ENCODE measurements at places on chromosomes 4 and X.

GRCh38 chrX:15679246-15679645 lies 14.6 kb upstream of the CLTRN start:
- DNase-seq, result no peak

- DNase-seq, result no peak
Measured at GRCh38 chrX:97132664-97133415, 249.1 kb downstream of the RPA4 start.

DNA sequence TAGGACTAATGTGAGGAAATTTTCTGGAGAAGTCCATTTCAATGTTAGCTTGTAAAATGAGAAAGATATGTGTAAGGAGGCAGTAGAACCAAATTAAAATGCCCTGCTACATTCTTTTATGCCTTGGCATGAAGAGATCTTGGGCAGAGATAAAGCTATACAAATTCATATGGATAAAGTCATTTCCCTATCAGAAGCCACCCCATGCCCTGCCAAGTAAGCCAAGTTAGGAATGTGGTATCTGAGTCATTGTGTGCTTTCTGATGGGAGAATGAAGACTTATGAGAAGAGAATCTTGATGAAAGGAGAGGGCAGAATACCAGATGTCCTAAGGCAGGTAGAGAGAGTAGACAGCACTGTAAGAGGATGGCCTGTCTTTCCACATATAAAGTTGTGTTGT lies 83.7 kb downstream of the TEX13A start:
- DNase-seq, result no peak

GRCh38 chr4:26732356-26732755 lies 128.3 kb upstream of the STIM2 start:
- no peak for DNase-seq

GRCh38 chr4:102216666-102217065 lies 128.6 kb downstream of the SLC39A8 start:
- DNase-seq, result no peak

- DNase-seq, result no peak
Measured at GRCh38 chr4:76943129-76943620, 6.4 kb upstream of the SEPTIN11 start.

Measured in activated CD4-positive, alpha-beta T cell treated with anti-CD3 and anti-CD28 coated beads, Interleukin-2, amount 50 U/mL, for 4 hours (primary cell).